ENCODE measurements at places on chromosomes 6 and 20.

- no peak for DNase-seq
These were observed 253.0 kb downstream of the RFPL4B start for GRCh38 chr6:112600168-112600567.

GRCh38 chr6:108275976-108276375 lies 15.1 kb upstream of the SNX3 start:
- peak; percentile 35 for DNase-seq

- no peak for DNase-seq
These were observed 361.6 kb downstream of the THBS2 start for GRCh38 chr6:168892031-168892430.

- DNase-seq = peak; percentile 49
These were observed 12.0 kb downstream of the CD83 start for GRCh38 chr6:14129575-14129974.

DNA sequence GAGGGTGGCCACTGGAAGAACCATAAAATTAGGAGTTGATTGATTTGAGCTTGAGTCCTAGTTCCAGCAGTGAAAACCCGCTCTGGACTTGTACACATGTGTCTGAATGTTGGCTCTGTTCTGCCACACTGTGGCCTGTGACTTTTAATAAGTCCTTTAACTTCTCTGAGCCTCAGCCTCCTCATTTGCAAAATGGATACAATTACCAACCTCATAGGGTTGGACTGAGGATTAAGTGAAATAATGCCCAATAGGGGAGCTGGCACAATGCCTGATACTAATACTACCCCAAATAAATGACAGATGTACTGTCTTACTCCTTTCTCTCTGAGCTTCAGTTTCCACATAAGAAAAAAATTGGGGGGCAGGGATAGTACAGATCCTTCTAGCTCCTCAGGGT lies 92.6 kb upstream of the RIPOR2 start:
- no peak for DNase-seq

GRCh38 chr20:61924211-61924857 lies 141.3 kb downstream of the TAF4 start:
- DNase-seq = no peak

Data from HuH-7 (cell line).